ENCODE measurements at places on chromosomes 11 and 22.

GRCh38 chr11:124612567-124613246 is 1.5 kb downstream of the PANX3 start:
- peak; percentile 36 for DNase-seq

- DNase-seq: peak; percentile 29
Observed at GRCh38 chr11:8019314-8020243, 32.4 kb downstream of the EIF3F start.

DNA sequence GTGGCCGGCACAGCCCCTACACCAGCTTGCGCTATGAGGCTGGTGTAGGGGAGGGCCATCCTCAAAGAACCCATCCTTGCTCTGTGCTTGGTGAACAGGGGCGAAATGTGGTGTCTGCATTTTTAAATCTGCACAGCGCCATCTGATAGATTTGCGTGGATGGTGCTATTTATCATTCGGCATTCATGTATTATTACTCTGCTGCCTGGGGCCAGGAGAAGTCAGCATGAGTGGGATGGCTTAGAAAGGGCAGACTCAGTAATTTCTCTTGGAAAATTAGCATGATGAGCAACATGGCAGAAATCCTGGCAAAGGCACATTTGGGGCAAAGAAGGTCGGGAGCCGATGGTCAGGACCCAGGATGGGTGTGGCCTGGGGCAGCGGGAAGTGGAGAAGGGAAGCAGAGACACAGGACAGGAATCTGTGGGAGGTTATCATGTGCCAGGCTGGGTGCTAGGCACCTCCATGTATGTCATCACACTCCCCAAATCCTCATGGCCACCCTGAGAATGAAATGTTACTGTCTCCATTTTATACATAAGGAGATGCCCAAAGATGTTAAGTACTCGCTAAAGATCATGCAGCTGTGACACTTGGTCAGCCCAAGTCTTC is 149.0 kb downstream of the CEP164 start:
- DNase-seq: no peak

DNA sequence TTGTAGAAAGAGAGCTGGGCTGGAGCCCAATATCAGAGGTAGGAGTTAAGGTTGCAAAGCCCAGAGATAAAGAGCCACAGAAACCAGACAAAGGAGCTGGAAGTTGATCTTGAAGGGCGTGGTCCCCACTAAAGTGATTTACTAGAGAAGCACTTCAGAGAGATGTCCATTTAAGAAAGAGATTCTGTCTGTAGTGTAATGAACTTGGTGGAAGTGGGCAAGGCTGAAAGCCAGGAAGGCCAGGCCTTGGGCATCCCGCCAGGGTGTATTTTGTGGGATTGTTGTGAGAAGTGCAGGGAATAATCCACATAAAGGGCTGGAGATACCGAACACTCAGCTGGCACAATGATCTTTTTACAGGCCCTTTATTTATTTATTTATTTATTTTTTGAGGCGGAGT is 1398.8 kb downstream of the TBC1D22A start:
- DNase-seq: no peak

DNA sequence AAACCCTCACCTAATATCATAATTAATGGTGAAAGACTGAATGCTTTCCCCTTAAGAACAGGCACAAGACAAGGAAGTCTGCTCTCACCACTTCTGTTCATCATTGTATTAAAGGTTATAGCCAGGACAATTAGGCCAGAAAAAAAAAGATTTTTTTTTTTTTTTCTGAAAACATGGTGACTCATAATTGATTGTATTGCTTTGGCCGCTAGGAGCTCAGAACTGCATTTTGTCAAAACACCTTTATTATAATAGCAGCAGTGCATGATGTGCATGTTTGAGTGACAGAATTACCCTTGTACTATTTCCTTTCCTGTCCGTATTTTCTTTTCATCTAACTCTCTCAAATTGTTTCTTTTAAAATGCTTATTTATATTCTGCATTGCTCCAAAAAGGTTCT is 98.1 kb downstream of the RNF169 start:
- no peak for DNase-seq

DNA sequence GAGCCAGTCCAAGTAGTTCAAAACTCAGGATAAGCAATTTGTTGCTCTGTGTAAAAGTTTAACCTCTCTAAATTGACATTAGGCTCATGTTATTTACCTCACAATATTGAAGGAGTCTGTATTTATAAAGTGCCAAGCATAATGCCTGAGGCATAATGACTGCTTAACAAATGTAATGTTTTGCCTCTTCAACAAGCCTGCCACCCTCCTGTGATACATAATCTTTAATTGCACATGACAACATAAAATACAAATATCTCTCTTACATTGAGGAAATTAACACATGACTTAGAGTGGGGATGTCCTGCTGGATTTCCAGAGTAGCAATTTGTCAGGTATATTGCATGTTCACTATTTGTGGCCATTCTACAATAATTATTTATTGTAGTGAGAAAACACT is 469.2 kb upstream of the ANO5 start:
- no peak for DNase-seq

DNA sequence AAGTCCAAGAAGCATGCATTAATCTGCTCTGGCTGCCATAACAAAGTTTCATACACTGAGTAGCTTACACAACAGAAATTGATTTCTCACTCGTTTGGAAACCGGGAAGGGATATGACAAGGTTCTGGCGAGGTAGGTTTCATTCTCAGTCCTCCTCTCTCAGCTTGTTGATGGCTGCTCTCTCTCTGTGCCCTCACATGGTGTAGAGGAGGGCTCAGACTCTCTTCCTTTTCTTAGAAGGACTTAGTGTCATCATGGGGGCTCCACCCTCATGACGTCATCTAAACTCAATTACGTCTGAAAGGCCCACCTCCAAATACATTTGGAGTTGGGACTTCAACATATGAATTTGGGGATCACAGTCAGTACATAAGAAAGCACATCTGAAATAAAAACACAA is 18.6 kb downstream of the GLYATL1 start:
- DNase-seq: no peak
